Endothelial cell (in vitro differentiated cells): ENCODE measurements at places on chromosomes 13 and 19.
A peak's percentile ranks its signal among the peaks of the same experiment; 100 is the strongest.

GRCh38 chr19:45638930-45639729, at the start of gene EML2:
EML2 (minus strand) TSS chr19:45639397; CDS start chr19:45639376, 21 bp downstream.
- peak; percentile 22 for DNase-seq

- no peak for DNase-seq
Observed at GRCh38 chr19:5541456-5541855, 26.3 kb downstream of the TINCR start.

DNA sequence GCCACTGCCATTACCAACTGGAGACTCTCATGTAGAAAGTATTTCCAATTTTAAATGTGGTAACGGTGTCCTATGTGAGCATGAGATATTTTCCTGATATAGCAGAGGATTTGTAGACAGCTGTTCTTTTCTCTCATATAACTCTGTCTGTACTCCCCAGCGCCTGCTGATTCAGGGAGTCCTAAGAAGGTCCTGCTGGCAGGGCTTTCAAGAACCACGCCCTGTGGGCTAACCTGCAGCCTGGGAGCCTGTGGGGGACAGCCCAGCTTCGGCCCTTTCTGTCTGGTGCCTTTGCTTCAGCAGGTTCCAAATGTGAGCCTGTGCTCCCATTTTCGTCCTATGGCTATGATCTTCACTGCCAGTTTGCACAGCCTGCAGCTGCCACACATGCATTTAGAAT, 316.8 kb downstream of the ATP8A2 start:
- no peak for DNase-seq

DNA sequence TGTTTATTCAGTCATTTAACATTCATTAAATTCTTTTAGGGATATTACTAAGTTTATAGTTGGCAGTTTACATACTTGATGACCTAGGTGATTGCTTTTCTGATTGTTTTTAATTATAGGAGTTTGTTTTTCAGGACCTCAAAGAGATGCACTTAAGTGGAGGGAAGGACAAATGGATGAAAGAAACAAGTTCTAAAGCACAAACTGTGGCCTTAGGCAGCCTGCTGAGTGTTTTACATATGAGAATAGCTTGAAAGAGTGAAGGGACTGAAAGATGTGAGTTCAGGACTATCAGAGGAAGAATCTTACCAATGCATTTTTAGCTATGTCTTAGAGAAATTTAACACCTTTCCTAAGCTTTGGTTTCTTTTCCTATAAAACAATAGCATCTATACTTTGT, 402.6 kb downstream of the KLF12 start:
- DNase-seq, result no peak

- no peak for DNase-seq
Observed at GRCh38 chr13:72552731-72553130, 174.7 kb downstream of the MZT1 start.

DNA sequence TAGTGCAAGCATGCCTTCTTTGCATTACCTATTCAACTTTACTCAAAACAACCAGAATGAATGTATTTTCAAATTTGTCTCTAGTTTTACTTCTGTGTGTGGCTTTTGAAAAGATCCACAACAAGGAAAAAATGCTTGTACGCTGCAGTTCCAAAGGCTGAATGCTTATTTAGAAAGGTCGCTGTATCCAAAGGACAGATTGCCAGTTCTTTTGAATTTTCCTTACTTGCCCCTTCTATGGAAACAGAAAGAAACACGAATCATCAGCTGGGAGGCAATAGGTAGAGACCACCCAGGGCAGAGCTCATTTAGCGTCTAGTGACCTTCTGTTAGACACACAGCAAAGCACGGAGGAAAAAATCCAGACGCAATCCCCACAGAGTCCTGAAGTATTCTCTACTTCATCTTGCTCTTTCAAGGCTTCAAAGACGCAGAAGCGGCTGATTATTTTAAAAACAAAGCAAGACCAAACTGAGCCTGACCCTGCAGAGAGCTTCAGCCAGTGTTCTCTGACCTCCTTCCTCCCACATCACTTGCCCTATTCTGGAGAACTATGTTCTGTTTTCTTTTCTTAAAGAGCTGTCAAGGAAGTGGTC, 674.6 kb upstream of the SGCG start:
- no peak for DNase-seq

DNA sequence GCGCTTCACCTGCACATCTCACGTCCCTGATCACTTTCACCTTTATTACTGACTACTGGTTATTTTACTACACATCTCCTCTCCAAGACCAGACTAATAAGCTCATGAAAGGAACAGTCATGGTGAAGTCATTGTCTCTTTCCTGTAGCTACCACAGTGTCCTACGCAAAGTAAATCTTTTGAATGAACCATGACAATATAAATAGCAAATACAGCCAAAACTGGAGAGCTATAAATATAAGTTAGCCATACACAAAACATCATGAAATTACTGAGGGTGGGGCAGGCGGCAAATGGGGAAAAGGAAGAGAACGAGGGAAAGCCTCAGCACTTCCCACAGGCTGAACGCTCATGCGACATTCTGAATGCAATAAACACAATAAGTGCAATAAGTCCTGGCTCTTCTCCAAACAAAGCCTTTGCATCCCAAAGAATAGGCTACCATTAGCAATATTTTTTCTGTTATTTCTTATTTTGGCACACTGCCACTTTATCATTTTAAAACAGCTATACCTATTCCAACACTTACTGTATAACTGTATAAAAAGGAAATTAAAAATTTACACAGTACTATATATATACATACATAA, 62.5 kb downstream of the TUBGCP3 start:
- no peak for DNase-seq

GRCh38 chr13:61370520-61370919, 45.1 kb downstream of the PCDH20 start:
- DNase-seq, result no peak

GRCh38 chr13:49098771-49099512, 121.2 kb upstream of the MLNR start:
- DNase-seq, result no peak

DNA sequence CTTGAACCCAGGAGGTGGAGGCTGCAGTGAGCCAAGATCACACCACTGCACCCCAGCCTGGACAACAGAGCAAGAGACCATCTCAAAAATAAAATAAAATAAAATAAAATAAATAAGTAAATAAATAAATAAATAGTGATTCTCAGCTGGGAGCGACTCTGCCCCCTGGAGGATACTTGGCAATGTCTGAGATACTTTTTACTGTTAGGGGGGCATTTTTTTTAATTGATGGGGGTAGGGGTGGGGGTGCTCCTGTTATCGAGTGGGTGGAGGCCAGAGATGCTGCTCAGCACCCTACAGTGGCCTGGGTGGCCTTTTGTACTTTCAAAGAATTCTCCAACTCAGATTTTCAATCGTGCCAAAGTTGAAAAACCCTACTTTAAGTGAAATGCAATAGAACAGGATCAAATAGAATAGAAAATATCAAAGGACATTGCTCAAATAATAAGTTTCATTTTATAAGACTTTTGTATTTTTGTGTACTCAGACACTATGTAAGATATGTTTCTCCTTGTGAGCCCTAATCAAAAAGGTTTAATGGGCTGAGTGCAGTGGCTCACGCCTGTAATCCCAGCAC, 7.1 kb upstream of the CLPP start:
- no peak for DNase-seq

DNA sequence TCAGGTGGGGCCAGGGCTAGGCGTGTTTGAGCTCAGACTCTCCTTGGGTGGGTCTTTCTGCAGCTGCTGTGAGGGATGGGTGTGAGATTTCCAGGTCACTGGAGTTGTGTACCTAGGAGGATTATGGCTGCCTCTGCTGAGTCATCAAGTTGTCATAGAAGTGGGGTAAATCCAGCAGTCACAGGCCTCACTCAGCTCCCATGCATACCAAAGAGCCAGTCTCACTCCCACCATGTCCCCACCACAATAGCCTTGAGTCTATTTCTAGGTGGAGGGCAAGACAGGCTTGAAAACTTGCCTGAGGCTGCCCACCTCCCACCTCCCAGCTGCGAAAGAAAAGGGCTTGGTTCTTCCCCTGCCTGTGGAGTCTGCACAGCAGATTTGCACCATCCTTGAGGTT, 194.0 kb upstream of the PCDH17 start:
- DNase-seq, result no peak

DNA sequence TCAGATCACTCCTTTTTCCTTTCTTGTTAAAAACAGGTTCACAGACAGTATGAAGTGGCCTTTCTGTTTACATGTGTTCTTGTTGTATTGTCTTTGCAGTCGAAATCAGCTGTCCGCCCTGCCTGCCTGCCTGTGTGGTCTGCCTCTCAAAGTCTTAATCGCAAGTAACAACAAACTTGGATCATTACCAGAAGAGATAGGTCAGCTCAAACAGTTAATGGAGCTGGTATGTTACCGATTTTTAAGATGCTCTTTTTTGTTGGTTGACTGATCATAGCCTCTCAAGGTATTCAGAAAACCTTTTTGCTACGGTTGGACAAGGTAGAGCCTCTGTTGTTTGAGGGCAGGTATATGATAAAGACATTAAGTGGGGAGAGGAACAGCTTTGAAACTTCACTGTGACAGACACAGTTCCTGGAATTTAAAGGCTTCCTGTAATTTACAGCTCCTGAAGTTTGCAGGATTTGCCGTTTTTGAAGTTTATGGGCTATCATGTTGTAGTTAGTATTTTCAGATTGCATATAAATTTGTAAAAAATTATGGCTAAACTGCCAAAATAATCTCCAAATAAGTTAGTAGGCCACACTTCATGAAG, 116.1 kb downstream of the LRCH1 start:
- DNase-seq, result no peak

GRCh38 chr13:70994191-70994590, 872.8 kb downstream of the DACH1 start:
- DNase-seq, result no peak
